AG04449 (cell line): ENCODE measurements at places on chromosomes 13 and 19.

DNA sequence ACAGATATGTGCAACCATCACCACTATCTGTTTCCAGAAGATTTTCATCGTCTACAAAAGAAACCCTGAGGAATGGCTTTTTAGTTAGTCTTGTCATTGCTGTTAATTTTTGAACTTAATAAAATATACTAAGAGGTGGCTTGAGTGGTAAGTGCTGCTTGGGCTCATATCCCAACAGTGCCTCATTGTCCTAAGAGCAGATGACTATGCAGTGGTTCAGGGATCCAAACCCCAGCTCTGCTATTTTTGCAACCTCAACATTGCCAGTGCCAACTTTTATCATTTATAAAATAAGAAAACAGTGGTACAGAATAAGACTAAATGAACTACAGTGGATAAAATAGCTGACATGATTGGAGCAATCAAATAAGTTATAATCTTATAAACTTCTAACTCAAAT lies 123.2 kb upstream of the SLC7A1 start:
- DNase-seq: no peak

GRCh38 chr19:40221858-40222619 lies 3.9 kb upstream of the TTC9B start:
- DNase-seq: peak; percentile 53

- no peak for DNase-seq
Measured at GRCh38 chr19:3184847-3185460, 776 bp upstream of the NCLN start.

DNA sequence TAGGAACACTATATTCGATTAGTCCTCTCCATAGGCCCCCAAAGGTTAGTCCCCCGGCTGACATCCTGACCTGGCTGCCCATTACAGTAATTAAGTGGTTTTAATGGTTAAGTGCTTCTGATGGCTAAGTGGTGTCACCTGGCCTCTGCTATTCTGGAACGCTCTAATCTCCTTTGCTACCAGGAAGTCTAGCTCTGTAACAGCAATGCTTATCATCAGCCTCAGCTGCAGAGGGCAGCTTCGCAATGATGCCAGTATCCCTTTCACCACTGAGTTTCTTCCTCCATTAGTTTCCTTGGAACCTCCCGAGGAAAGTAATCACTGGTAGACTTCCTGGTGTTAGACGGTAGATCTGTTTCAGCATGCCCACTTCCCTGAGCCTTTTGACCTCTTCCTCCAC lies 8.6 kb upstream of the RNF6 start:
- no peak for DNase-seq

DNA sequence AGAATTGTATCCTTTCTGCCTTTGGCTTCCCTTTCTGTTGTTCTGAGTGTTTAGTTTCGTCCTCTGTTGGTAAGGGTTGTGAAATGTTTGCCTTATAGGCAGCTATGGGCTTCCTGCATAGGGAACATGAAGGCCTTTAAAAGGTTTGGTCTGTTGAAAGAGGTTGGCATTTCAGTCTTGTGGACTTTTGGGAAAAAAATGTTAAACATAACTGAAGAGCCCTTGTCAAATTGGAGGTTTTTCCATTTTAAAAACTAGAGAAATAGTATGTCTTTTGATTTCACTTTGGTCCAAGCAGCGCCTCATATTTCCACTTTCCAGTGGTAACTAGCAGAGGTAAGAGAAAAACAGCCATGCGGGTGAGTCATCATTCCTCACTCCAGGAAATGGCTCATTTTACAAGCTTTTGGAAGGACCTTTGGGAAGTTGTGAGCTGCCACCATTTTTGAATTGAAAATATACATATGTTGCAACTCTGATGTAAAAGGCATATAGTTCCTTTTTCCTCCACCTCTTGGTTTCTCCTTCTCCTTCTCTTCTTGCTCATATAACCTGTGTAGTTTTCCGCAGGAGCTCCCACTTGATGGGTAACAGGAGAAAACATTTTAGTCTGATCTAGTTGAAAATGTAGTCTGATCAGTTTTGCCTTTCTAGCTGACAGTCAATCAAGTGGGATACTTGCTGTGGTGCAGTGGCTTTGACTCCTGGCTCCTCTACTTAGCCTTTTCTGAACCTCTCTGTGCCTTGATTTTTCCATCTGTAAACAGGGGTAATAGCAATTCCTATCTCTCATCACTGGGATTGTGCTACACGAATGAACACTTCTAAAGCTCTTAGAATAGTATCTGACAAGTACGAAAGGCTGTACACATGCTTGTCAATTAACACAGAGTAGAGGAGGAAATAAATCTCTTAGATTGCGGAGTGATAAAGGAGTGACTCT lies 23.0 kb downstream of the GPC6 start:
- DNase-seq: no peak

- DNase-seq: no peak
Measured at GRCh38 chr13:24263632-24264031, 45.7 kb upstream of the C1QTNF9 start.

- DNase-seq: no peak
Measured at GRCh38 chr13:74003374-74003773, 130.8 kb downstream of the KLF12 start.

DNA sequence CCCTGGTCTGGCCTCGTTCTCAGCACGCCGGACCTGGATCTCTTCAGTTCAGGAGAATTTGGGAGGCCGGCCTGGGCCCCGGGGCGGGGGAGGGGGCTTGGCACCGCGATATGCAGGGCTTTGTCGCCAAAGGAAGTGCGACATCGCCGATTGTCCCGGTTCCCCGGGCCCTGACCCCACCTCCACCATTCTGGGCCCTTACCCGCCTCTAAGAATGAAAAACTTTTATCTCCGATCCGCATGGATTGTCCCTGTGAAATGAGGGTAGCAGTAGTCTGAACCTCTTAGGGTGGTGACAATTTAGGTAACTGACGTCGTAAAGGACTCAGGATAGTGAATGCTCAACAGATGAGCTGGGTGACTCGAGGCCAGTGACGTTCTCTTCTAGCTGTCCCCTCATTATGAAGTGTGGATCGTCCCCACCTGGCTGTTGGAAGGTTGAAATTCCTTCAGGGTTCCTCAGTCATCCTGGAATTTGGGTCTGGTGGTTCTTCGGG lies 650 bp downstream of the DDA1 start:
- DNase-seq: no peak

- no peak for DNase-seq
Measured at GRCh38 chr13:50353651-50354415, 338.6 kb downstream of the KCNRG start.

DNA sequence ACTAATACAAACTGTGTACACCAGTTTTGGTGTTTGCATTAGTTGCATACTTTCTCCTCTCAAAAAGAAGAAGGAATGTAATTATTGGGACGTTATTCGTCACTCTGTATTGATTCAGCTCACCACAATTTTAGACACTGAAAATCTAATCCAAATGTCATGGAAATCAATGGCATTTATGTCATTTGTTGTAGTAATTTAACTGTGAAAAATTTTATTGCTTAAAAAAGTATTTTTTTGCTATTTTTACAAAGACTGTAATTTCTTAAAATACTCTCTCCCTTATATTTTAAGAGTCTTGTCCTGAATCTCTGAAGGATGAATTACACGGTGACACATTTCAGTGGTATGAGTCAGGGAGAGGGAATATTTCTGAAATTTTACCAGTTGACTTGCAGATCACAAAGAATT lies 2117.6 kb downstream of the PCDH9 start:
- peak; percentile 17 for DNase-seq

DNA sequence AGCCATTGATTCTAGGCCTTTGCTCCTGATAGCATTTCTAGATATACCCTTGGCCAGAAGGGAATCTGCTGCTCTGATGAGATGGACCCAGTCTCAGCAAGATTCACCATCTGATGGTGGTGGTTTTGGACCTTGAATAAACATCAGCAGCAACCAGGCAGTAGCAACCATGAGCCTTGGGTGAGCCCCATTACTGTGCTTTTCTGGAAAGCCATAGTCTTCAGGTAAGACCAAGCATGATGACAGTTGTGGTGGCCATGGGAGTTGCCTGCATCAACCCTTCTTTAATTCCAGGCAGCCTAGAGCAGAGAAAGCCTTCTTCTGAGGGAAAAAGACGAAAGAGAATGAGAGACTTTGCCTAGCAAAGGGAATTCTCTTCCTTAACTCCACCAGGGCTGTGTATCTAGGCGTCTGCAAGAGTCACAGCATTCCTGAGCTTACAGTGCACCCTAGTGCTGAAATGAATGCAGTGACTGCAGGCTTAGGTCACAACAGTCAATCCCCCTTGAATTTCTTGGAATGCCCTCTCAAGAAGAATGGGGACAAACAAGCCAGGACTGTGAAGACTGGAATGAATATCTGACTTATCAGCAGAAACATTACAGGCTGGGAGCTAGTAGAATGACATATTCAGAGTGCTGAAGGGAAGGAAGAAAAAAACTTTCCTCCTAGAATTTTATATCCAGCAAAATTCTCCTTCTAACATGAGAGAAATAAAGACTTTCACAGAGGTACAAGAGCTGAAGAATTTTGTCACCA lies 942.4 kb upstream of the PCDH20 start:
- no peak for DNase-seq

DNA sequence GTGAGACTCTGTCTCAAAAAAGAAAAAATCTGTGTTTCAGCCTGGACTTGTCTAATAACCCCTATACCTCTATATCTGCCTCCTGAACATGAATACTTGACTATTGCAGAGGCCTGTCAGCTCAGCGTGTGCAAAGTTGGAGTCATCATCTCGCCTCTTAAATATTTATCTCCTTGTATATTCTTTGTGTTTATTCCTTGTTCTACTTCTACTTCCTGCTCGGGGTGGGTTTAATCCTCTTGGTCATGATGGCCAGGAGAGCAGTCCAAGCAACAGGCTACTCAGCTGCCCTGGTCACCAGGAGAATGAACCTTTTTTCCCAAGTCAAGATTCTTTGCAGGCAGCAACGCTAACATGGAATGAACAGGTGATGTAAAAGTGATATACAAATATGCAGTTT lies 119.1 kb downstream of the PCCA start:
- no peak for DNase-seq

- DNase-seq: no peak
Measured at GRCh38 chr19:6693056-6693471, 23.1 kb upstream of the TNFSF14 start.

DNA sequence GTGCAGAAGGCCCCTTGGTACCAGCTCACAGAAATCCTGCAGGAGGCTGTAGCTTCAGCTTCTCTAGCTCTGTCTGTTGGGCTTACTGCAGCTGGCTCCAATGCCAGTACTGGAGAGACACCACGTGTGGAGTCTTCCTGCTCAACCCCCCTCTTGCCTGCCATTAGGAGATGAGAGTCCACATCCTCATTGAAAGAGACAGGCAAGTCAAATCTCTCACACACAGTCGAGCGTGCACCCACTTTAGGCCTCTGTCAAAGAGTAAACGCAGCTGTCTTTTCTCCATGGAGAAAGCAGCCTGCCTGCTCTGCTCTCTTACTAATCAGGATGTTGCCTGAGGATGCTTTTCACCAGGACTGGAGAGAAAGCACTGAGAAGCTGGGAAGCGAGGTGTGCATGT lies 523.0 kb upstream of the NBEA start:
- no peak for DNase-seq

- no peak for DNase-seq
Measured at GRCh38 chr13:33642374-33643065, 175.4 kb upstream of the RFC3 start.

- no peak for DNase-seq
Measured at GRCh38 chr13:76267216-76267615, 619.0 kb downstream of the KCTD12 start.

DNA sequence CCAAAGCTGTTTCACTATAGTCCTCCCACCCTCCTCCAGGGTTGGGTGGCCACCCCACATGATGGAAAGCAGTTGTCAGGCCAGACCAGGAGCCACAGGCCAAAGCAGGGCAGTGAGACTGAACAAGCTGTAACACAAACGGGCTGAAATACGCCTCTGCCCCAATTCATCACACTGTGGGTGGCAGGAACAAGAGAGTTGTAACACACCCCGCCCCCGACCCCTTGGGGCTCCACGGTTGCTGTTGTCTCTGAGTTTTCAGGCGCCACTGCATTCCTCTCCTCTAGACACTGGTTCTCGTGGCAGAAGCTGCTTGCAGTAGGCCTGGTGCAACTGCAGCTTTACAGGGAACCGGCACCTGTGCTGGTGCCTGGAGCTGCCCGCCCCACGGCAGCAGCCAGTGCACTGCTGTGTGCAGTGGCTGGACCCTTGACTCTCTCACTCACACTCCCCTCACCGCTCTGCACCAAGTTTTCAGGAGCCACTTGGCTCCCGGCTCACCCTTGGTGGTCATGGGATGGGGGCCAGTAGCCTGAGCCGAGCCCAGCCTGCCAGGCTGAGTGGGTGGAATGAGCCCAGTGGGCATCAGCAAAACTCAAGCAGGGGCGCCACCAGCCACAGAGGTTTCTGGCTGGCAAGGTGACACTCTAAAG lies 1314.5 kb upstream of the MIR17HG start:
- no peak for DNase-seq

DNA sequence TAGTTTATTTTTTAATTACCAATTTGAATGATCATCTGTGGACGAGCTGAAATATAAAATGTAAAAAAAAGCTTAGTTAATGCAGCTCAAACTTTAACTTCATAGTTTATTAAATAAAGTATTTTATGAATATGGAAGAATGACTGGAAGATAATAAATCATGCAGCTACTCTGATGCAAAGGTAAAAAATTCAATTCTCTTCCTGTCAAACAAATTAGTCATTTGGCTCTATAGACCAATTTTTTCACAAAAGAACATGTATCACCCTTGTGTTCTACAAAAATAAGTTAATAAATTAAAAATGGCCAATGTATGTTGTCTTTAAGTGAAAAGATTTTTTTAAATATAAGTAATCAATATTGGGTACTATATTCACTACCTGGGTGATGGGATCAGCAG lies 26.2 kb downstream of the EXOSC8 start:
- DNase-seq: no peak
